Thoracic aorta (tissue), 2 donors: ENCODE measurements at places on chromosomes 16 and 17.

DNA sequence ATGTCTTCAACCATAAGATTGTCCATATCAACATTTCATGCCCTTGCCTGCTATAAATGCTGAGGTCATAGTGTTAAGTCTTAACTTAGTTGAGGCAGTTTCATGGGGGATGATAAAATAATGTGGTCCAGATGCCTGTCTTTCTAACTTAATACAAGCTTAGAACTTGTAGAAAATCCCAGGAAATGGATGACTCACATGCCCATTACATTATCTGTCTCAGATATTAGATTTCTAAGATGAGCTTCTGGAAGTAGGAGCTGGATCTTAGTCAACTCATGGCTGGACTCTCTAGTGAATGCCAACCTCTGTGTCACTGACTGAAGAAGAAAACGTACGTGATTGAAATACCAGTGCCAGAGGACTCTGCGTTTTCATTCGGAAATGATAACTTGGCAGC, 797.5 kb upstream of the EEF2KMT start:
- no peak for DNase-seq

DNA sequence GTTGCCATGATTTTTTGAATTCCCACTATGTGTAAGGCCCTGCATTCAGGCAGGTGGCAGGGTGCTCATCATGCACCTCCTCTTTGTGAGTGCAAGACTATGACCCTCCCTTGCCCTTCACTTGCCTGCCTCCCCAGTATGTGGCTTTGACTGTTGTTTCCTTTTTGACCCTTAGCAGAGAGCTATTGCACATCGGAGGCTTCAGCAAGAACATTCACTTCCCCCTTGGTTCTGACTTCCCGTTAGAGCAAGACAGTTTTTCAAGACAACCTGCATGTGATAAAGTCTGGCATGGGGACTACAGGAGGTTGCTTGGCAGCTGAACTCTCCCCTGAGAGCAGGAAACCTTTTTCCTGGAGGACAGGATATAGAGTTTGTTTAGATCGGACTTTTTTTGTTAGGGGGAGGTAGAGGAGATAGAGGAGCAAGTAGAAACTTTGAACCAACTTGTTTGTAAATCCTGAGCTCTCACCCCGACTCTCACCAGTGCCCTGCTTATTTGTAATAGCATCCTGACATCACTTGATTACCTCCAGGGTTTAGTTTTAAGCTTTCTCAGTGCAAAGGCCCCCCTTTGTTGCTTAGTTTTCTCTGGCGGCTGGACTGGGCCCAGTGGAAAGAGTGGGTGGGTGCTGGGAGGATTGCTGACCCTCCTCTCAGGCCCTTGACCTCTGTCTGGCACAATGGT, 34.3 kb downstream of the LIMD2 start:
- no peak for DNase-seq

- DNase-seq: no peak
Measured at GRCh38 chr17:36849871-36850348, 87.4 kb upstream of the LHX1 start.

GRCh38 chr16:70472786-70473433, 18.5 kb downstream of the FCSK start:
- DNase-seq: no peak

DNA sequence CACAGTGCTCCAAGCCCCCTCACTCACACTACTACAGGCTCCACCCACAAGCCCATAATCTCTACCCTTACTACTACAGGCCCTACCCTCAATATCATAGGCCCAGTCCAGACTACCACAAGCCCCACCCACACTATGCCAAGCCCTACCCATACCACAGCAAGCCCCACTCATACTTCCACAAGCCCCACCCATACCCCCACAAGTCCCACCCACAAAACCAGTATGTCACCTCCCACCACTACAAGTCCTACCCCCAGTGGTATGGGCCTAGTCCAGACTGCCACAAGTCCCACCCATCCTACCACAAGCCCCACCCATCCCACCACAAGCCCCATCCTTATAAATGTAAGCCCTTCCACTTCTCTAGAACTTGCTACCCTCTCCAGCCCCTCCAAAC, 13.8 kb downstream of the RIPOR1 start:
- no peak for DNase-seq

DNA sequence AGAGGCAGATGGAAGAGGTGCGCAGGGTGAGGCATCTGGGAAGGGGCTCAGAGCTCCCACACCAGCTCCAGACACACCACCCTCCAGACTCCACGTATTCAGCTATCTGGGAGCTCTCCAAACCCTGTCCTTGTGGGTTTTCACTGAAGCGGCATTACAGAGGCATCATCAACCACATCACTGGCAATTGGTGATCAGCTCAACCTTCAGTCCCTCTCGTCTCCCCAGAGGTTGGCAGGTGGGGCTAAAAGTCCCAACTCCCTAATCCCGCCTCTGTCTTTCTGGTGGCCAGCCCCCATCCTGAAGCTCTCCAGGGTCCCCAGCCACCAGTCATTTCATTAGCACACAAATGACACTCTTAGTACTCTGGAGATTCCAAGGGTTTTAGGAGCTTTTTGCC, 123.9 kb downstream of the KCNJ12 start:
- no peak for DNase-seq

DNA sequence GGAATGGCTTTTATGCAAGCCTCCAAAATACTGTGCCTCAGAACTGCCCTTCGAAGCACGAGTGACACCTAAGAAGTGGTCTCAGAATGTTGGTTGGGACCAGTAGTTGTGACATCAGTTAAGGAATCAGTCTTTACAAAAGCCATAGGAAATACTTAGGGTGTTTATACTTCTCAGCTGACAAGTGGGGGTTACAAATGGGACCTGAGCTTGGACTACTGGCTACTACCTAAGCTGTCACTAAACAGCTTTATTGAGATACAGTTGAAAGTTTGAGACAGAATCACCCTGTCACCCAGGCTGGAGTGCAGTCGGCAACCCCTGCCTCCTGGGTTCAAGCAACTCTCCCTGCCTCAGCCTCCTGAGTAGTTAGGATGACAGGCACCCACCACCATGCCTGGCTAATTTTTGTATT, 5.0 kb downstream of the RPL19 start:
- no peak for DNase-seq

GRCh38 chr17:48578616-48579470, 693 bp upstream of the HOXB4 start:
- DNase-seq: no peak
